Progenitor cell of endocrine pancreas (in vitro differentiated cells): ENCODE measurements at places on chromosomes 2 and 18.

DNA sequence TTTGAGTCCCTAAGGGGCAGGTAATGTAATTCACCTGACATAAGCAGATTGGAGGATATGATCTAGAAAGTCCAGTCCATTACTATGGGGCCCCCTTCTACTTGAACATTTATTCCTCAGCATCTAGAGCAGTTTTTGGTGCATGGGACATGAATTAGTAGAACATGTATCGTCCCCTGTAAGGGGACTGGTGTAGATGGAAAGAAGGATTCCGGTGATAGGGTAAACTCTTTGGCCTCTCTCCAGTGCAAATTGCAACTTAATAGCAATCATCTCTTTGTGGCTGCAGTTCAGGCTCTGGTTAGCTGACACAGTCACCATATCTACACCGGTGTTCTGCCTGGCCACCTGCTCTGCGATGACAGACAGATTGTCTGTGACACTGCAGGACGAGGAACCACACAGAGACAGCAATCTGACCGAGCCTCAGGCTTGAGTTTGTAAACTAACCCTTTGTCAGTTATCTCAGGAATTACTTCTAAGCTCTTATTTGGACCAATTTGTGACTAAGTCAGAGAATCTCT, 6.4 kb upstream of the SLC8A1 start:
- peaks cover 2% of the 10 kb centered on the region for H3K4me1 ChIP-seq
- DNase-seq, result no peak
- H3K27me3 ChIP-seq, result peaks cover 19% of the 10 kb centered on the region
- H3K36me3 ChIP-seq, result no peaks in the 10 kb centered on the region

- no peaks in the 10 kb centered on the region for H3K4me1 ChIP-seq
- no peak overlapping the region for H3K27ac ChIP-seq
- H3K36me3 ChIP-seq, result peaks cover 5% of the 10 kb centered on the region
- DNase-seq, result no peak
- H3K4me3 ChIP-seq, result no peak overlapping the region
- no peaks in the 10 kb centered on the region for H3K27me3 ChIP-seq
Measured at GRCh38 chr2:240501531-240501991, 56.2 kb downstream of the ANKMY1 start.

DNA sequence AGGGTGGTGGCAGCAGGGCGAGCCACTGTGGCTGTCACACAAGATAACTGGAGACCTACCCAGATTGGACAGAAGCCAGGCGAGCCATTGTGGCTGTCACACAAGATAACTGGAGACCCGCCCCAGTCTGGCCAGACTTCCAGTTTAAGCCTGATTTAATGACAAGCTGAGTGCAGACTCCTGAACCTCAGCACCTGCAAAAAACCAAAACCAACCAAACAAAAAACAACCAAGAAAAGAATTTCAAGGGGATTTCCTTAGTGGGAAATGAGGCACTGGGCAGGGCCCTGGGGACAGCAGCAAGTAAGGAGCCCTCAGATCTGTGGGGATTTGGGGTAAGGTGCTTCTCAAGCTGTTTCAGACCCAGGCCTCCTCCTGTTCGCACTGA, 95.2 kb upstream of the BOD1L2 start:
- DNase-seq, result no peak
- H3K4me1 ChIP-seq, result peaks cover 45% of the 10 kb centered on the region
- no peaks in the 10 kb centered on the region for H3K27me3 ChIP-seq
- no peak overlapping the region for H3K4me3 ChIP-seq
- H3K36me3 ChIP-seq, result no peaks in the 10 kb centered on the region

- DNase-seq, result peak; percentile 19
- peak overlapping the region; percentile 93 for H3K4me3 ChIP-seq
- peak overlapping the region; percentile 88 for H3K27ac ChIP-seq
- no peaks in the 10 kb centered on the region for H3K36me3 ChIP-seq
- H3K4me1 ChIP-seq, result peaks cover 26% of the 10 kb centered on the region
Measured at GRCh38 chr18:32771169-32771751, 1.6 kb downstream of the KLHL14 start.

- peaks cover 8% of the 10 kb centered on the region for H3K4me1 ChIP-seq
- H3K4me3 ChIP-seq, result no peak overlapping the region
- H3K27ac ChIP-seq, result peak overlapping the region; percentile 38
- H3K36me3 ChIP-seq, result peaks cover 44% of the 10 kb centered on the region
- H3K27me3 ChIP-seq, result no peaks in the 10 kb centered on the region
Measured at GRCh38 chr2:216194013-216194412, 84.9 kb downstream of the XRCC5 start.

- H3K36me3 ChIP-seq, result no peaks in the 10 kb centered on the region
- no peaks in the 10 kb centered on the region for H3K27me3 ChIP-seq
- H3K4me3 ChIP-seq, result no peak overlapping the region
Measured at GRCh38 chr2:187586011-187586641, 31.9 kb upstream of the TFPI start.

DNA sequence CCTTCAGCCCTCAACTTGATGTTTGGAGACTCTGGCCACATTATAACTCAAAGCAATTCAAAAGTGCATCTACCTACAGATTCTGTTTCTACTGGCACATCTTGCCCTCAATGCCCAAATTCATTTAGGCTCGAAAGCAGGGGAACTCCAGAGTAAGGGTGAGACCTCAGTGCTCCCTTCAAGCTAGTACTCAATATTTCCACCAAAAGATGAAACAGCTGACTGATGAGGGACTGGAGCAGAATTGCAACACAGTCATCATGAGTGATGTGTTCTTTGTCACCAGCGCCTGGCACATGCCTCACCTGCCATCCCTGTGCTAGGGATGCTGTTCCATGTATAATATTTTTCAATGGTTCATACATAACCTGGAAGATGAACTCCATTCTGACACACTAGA, 247.3 kb downstream of the DSEL start:
- no peak for DNase-seq
- no peaks in the 10 kb centered on the region for H3K27me3 ChIP-seq
- H3K36me3 ChIP-seq, result no peaks in the 10 kb centered on the region
- no peaks in the 10 kb centered on the region for H3K4me1 ChIP-seq

- H3K4me1 ChIP-seq, result no peaks in the 10 kb centered on the region
- no peaks in the 10 kb centered on the region for H3K27me3 ChIP-seq
- DNase-seq, result no peak
- H3K27ac ChIP-seq, result no peak overlapping the region
Measured at GRCh38 chr18:48762836-48763718, 187.7 kb downstream of the SMAD7 start.

DNA sequence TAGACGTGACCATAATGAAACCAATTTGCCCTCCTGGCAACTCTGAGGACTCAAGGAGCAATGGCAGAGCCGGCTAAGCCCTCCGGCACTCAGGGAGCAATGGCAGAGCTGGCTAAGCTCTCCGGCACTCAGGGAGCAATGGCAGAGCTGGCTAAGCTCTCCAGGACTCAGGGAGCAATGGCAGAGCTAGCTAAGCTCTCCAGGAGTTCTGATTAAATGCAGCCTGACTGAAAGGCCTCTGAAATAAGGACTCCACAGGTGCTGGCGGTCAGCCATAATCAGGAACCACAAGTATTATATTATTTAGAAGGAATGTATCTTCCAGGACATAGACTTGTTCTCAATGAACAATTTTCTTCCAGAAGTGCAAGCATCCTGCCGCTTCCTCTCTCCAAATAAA, 65.2 kb downstream of the C2orf76 start:
- no peak overlapping the region for H3K27ac ChIP-seq
- DNase-seq, result no peak
- H3K36me3 ChIP-seq, result no peaks in the 10 kb centered on the region
- H3K27me3 ChIP-seq, result peaks cover 5% of the 10 kb centered on the region
- H3K4me1 ChIP-seq, result no peaks in the 10 kb centered on the region

GRCh38 chr18:73479477-73479876, 611.7 kb upstream of the NETO1 start:
- H3K4me3 ChIP-seq, result no peak overlapping the region
- H3K36me3 ChIP-seq, result peaks cover 7% of the 10 kb centered on the region
- H3K27me3 ChIP-seq, result no peaks in the 10 kb centered on the region
- H3K27ac ChIP-seq, result no peak overlapping the region
- peaks cover 9% of the 10 kb centered on the region for H3K4me1 ChIP-seq

DNA sequence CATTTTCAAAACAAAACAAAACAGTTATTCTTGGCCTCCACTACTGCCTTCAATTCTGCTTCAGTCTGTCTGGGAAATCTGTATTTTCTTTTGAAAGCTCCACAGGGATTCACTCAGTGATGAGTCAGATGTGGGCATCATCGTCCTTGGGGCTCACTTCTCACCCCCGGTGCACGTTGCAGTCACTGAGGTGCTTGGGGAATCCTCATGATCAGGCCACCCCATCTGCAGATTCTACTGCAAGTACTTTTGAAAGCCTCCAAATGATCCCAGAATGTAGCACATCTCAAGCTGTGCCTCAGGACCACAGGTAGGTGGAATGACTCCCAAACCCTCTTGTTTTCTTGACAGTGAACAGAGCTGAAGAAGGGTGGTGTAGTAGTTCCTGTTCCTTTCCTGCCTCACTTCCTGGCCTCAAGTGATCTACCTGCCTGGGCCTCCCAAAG, 34.3 kb downstream of the LPIN2 start:
- no peaks in the 10 kb centered on the region for H3K27me3 ChIP-seq
- H3K27ac ChIP-seq, result no peak overlapping the region
- H3K4me3 ChIP-seq, result no peak overlapping the region
- peaks cover 2% of the 10 kb centered on the region for H3K36me3 ChIP-seq
